ENCODE measurements at places on chromosomes 1 and 21. TPM values are rescaled to one million over a fixed set of nuclear protein-coding genes. Genes with fewer than 3 reads are reported as not detected.

Gene COL6A1
- total RNA-seq: 772 TPM

Gene PERM1
- total RNA-seq: 0.32 TPM

Gene LAPTM5
- total RNA-seq: 16.8 TPM

Gene DNALI1
- 17.8 TPM for total RNA-seq

Gene TRNP1
- total RNA-seq: 0.25 TPM

Gene SYPL2
- 2.4 TPM for total RNA-seq

Gene TMEM240
- 6.2 TPM for total RNA-seq

Gene EPHA2
- total RNA-seq: 40.7 TPM

Gene SLC9C2
- 0.36 TPM for total RNA-seq

Gene CTNNBIP1
- 19.6 TPM for total RNA-seq

Gene CRP
- total RNA-seq: 0.96 TPM

Gene CHODL
- total RNA-seq: 1.9 TPM

Gene ZYG11A
- total RNA-seq: not detected

Gene CFHR1
- total RNA-seq: not detected

Gene CALML6
- total RNA-seq: not detected

Gene CFHR4
- total RNA-seq: not detected

Gene TGFB2
- 7.9 TPM for total RNA-seq

Gene HCRTR1
- total RNA-seq: not detected

Gene PLCH2
- total RNA-seq: 0.84 TPM

Gene AGBL4
- total RNA-seq: 0.84 TPM

Gene SYT11
- 14.6 TPM for total RNA-seq

Gene ZRANB2
- 89.8 TPM for total RNA-seq

Gene NES
- total RNA-seq: 9.8 TPM

Gene PIGR
- total RNA-seq: 4.6 TPM

Gene HTR1D
- total RNA-seq: 0.80 TPM

Gene CSF1
- 50.1 TPM for total RNA-seq

Gene NKAIN1
- total RNA-seq: 0.35 TPM

Gene CNR2
- not detected for total RNA-seq

Gene TGFBR3
- 165 TPM for total RNA-seq

Gene S100B
- total RNA-seq: 1.4 TPM

Measured in ovary (tissue), 10 donors.